EL (cell line): ENCODE measurements at places on chromosomes 12 and 14.

- DNase-seq = no peak
These were observed 81.5 kb downstream of the CCDC88C start for GRCh38 chr14:91336093-91336450.

GRCh38 chr14:98114122-98114895 is 1157.7 kb downstream of the BCL11B start:
- DNase-seq = no peak

GRCh38 chr12:39464976-39465695 is 22.2 kb upstream of the KIF21A start:
- no peak for DNase-seq

- no peak for DNase-seq
These were observed 999 bp upstream of the AK7 start for GRCh38 chr14:96390965-96391292.

GRCh38 chr12:119373001-119373400 is 38.5 kb downstream of the CCDC60 start:
- DNase-seq = no peak

DNA sequence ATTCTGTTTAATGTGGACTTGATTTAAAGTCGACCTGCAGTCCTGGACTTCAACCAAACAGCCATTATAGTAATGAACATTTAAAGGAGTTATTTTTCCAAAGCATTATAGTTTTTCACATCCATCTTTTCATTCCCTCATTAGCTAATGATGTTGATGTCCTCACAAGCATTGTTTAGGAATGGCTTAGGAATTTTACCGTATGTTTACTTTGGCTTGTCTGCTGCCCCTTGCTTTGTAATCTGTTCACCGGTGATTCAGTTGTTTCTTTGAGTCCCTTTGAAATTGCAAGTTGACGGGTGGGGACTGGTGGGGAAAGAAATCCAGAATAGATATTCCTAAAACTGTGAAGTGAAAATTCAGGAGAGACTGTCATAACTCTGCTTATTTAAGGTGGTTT is 25.4 kb downstream of the PRKCH start:
- no peak for DNase-seq

GRCh38 chr12:50751948-50752721 is 11.8 kb upstream of the ATF1 start:
- no peak for DNase-seq

DNA sequence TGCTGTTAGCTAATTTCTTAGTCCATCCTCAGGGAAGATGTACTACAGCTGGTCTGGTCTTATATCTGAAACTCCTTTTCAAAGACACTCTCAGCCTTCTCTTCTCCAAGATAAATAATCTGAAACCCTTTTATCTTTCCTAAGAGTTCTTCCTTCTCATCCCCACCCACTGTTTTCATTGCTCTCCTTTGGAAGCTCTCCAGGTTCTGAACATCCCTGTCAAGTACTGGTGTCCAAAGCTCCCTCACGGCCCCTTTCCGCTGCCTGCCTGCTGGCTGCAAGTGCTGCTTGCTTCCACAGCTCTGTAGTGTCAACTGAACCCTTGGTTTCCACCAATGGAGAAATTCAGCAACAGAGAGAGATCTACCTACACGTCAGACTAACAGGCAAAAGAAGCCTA is 6.6 kb upstream of the SLC6A13 start:
- no peak for DNase-seq

DNA sequence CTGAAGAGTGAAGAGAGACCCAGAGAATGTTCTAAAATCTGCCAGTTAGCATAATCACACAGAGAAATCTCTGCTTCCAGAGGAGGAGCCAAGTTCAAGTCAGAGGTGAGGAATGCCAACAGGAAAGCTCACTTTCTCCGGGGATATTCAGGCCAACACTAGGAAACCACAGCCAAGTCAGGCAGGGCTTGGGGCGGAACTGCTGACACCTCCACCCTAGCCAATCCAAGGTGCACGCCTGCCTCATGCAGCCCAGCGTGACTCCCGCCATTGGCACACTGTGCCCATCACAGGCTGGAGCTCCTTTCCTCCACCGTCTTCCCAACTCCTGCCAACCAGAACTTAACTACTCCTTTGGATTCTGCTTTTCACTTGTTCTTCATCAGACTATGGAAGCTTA is 374.3 kb upstream of the CCDC196 start:
- no peak for DNase-seq

GRCh38 chr12:80754274-80754673 is 37.6 kb downstream of the MYF5 start:
- DNase-seq = no peak

- no peak for DNase-seq
These were observed 9.6 kb downstream of the BRI3BP start for GRCh38 chr12:125003021-125003420.

- DNase-seq = peak; percentile 51
These were observed 42.2 kb downstream of the PLEKHA5 start for GRCh38 chr12:19171731-19172130.

- no peak for DNase-seq
These were observed 78.4 kb downstream of the MNAT1 start for GRCh38 chr14:60812987-60813386.

GRCh38 chr14:102593061-102593824 is 794 bp downstream of the RCOR1 start:
- peak; percentile 51 for DNase-seq

GRCh38 chr12:117037289-117038022 is 61.8 kb downstream of the TESC start:
- DNase-seq = no peak

DNA sequence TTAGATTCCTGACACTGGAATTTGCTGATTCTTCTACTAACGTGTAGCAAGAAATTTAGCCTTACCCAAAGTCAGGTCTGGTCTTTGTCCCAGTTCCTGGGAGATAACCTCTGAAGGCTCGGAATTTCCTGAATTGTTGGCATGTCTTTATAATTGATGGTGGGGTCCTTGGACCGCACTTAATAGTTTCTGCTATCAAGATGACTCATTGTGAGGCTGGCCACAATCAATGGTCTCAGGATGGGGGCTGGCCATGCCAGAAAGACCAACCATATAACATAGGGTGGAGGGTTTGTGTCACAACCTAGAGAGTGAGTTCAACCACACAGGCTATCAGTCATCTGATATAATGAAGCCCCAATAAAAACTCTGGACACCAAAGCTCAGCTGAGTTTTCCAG is 259.7 kb downstream of the DAD1 start:
- DNase-seq = no peak

DNA sequence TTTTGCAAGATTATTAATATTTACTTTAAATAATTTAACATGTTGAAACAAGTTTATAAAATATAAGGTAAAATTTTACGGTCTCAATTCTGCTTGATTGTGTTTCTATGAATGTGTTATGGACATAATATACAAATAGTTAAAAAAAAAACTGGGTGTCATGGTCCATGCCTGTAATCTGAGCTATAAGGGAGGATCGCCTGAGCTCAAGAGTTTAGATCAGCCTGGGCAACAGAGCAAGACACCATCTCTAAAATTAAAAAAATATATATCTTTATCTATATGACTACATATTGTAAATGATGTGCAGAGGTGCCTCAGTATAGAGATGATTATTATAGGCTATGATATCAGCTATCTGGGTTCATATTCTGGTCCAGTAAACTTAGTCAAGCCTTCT is 9.9 kb downstream of the PAPOLA start:
- DNase-seq = no peak

GRCh38 chr14:66401449-66402095 is 84.6 kb upstream of the CCDC196 start:
- DNase-seq = peak; percentile 15

- peak; percentile 79 for DNase-seq
These were observed 43.3 kb upstream of the PTPRO start for GRCh38 chr12:15278816-15279658.

- DNase-seq = no peak
These were observed 17.8 kb upstream of the EMP1 start for GRCh38 chr12:13178568-13179210.

DNA sequence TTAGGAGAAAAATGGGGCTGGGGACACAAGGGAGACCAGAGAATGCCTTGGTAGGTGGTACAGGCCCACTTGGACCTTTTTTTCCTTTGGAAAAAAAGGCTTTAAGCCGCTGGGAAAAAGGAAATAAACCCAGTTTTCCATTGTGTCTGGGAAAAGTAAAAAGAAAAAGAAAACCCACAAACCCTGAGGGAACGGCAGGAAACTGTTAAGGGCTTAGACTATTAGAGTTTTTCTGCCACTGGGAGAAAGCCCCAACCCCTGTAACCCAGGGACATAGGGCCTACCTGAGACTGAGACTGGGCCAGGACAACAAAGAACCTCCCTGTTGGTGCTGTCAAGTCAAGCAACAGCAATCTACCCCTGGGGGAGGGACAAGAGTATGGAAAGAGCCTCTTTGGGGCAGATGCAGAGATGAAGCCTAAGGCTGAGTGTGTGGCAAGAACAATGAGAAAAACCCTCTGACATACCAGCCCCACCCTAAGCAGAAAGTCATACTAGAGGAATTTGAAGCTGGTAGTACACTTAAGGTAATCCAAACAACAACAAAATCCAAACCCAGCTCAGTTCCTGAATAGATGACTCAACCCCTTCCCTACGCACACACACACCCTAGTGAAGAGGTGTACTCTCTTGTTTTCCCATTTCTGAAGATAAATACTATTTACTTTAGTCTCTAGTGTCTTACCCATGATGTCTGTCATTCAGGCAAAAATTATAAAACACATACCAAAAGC is 22.8 kb downstream of the ATF1 start:
- DNase-seq = peak; percentile 96

DNA sequence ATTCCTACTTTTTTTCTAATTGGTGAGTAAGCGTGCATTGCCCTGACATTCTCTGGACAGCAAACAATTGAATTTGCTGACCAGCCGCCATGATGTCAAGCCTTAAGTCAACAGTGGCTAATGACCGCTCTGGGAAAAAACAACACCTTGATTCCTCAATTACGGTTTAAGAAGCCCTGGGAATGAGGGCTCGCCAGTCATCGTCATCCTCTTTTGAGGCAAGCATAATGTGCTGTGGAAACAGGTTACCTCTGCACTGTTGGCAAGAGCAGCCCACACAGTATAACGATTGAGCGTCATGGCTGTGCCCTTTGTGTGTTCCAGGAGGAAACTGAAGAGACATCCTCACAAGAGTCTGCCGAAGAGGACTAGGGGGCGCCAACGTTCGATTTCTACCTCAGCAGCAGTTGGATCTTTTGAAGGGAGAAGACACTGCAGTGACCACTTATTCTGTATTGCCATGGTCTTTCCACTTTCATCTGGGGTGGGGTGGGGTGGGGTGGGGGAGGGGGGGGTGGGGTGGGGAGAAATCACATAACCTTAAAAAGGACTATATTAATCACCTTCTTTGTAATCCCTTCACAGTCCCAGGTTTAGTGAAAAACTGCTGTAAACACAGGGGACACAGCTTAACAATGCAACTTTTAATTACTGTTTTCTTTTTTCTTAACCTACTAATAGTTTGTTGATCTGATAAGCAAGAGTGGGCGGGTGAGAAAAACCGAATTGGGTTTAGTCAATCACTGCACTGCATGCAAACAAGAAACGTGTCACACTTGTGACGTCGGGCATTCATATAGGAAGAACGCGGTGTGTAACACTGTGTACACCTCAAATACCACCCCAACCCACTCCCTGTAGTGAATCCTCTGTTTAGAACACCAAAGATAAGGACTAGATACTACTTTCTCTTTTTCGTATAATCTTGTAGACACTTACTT is 138.9 kb downstream of the HMGA2 start:
- DNase-seq = no peak

DNA sequence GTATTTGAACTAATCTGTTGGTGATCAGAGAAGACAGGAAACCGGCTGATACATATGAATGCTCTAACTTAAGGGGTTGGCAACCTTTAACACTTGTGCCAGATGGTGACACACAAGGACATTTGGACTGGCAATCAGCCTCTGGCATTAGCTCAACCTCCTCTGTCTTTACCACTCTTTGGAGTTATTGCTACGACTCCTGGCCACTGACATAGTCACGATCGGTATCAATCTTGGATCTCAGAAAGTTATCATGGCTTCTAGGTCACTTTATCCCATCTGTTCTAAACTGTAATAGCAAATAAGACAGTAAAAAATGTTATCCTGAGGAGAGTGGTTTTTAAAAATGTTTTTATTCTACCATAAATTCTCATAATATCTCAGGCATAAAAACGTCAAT is 575.2 kb upstream of the MDGA2 start:
- no peak for DNase-seq

GRCh38 chr14:89294872-89295271 is 122.2 kb downstream of the FOXN3 start:
- no peak for DNase-seq

DNA sequence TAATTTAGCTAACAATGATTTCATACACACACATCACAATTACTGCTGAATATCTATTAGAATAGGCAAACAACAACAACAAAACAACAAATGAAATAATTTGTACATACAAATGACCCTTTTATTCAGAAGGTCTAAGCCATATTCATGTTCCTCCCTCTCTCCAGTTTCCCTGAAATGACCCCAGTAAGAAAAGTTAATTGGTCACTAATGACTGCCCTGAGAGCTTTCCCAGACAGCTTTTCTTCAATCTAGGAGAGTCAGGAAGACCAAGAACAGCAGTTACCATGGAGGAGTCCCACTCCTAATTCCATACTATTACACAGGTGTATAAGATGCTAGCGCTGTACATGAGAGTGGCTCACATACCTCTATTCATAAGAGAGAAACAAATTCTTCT is 121.2 kb upstream of the GRIP1 start:
- DNase-seq = no peak

DNA sequence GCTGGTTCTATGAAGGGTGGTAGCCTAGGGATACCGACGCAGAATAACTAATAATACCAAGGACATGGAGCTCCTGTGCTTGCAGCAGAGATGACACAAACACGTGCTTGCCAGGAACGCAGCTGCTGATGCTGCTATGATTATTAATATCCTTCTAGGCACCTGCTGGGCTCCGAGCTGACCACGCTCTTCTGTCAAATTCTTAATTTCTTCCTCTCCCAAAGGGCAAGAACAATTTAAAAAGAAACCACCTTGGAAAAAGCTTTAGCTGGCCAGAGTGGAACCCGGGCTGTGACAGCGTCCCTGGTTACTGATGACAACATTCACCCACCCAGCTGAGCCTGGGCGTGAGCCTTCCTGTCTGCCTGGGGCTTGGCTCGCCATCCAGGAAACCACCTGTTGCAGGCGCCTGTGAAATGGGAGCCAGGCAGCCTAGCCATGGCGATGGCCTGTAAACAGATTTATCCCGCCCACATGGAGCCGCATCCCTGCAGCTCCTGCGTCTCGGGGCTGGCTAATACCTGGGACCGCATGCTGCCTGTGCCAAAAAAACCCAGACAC is 28.8 kb downstream of the CLMN start:
- DNase-seq = no peak

GRCh38 chr12:83140135-83140534 is 453.4 kb downstream of the TMTC2 start:
- no peak for DNase-seq

- no peak for DNase-seq
These were observed 11.8 kb upstream of the KRAS start for GRCh38 chr12:25262389-25263074.
